ENCODE measurements at places on chromosomes 1 and 21. TPM values are rescaled to one million over a fixed set of nuclear protein-coding genes. Genes with fewer than 3 reads are reported as not detected.

Gene C1QTNF12
- total RNA-seq: 14.2 TPM

Gene CXADR
- 0.48 TPM for total RNA-seq

Gene LCE3D
- total RNA-seq: not detected

Gene SLC30A2
- not detected for total RNA-seq

Gene NPL
- total RNA-seq: 7.5 TPM

Gene OR2M3
- total RNA-seq: not detected

Gene PTGFR
- total RNA-seq: not detected

Gene MSH4
- 0.99 TPM for total RNA-seq

Gene KRTAP12-2
- total RNA-seq: not detected

Gene WNT9A
- 0.28 TPM for total RNA-seq

Gene PRPF38A
- 91.8 TPM for total RNA-seq

Gene HSD3B2
- total RNA-seq: not detected

Gene UTP25
- total RNA-seq: 11.9 TPM

Gene FCGR1A
- total RNA-seq: not detected

Gene MPZL1
- total RNA-seq: 17.2 TPM

Gene ITGB3BP
- total RNA-seq: 86.5 TPM

Gene FBLIM1
- not detected for total RNA-seq

Gene OLIG1
- not detected for total RNA-seq

Gene PGBD5
- total RNA-seq: 0.12 TPM

Gene TESK2
- total RNA-seq: 5.9 TPM

Gene LRRC39
- 0.86 TPM for total RNA-seq

Gene MAP1LC3C
- not detected for total RNA-seq

Gene CD1D
- not detected for total RNA-seq

Gene SLC2A5
- not detected for total RNA-seq

Gene KRTAP13-2
- total RNA-seq: not detected

Gene EFNA1
- total RNA-seq: 1.00 TPM

Gene LYPD8
- not detected for total RNA-seq

Gene ZBTB21
- 35.6 TPM for total RNA-seq

Gene CELSR2
- total RNA-seq: 3.1 TPM

Gene MYBPH
- total RNA-seq: not detected

Gene OVAAL
- not detected for total RNA-seq

Gene SH3GLB1
- total RNA-seq: 77.9 TPM

Gene STX12
- 25.0 TPM for total RNA-seq

Gene SPRR5
- not detected for total RNA-seq

Gene CD48
- total RNA-seq: 215 TPM

Gene CD34
- total RNA-seq: 0.09 TPM

Gene ARHGEF10L
- not detected for total RNA-seq

Gene ITLN2
- not detected for total RNA-seq

Gene TMEM59
- total RNA-seq: 179 TPM

Gene TMEM82
- not detected for total RNA-seq

Gene TRIM45
- 0.30 TPM for total RNA-seq

Gene PYCR2
- 144 TPM for total RNA-seq

Gene SPRR3
- total RNA-seq: not detected

Gene ANGPTL3
- total RNA-seq: not detected

Gene ALPL
- total RNA-seq: 0.23 TPM

Gene PDPN
- not detected for total RNA-seq

Gene TEX38
- 0.65 TPM for total RNA-seq

Gene APCS
- not detected for total RNA-seq

Gene DENND2D
- 134 TPM for total RNA-seq

Gene AK5
- total RNA-seq: 4.4 TPM

Gene SPRR2A
- not detected for total RNA-seq

Measured in activated T-cell treated with anti-CD3 and anti-CD28 coated beads, Interleukin-2, amount 50 U/mL, for 72 hours (primary cell).